ENCODE measurements at places on chromosomes 4 and X. TPM values are rescaled to one million over a fixed set of nuclear protein-coding genes. Genes with fewer than 3 reads are reported as not detected.

DNA sequence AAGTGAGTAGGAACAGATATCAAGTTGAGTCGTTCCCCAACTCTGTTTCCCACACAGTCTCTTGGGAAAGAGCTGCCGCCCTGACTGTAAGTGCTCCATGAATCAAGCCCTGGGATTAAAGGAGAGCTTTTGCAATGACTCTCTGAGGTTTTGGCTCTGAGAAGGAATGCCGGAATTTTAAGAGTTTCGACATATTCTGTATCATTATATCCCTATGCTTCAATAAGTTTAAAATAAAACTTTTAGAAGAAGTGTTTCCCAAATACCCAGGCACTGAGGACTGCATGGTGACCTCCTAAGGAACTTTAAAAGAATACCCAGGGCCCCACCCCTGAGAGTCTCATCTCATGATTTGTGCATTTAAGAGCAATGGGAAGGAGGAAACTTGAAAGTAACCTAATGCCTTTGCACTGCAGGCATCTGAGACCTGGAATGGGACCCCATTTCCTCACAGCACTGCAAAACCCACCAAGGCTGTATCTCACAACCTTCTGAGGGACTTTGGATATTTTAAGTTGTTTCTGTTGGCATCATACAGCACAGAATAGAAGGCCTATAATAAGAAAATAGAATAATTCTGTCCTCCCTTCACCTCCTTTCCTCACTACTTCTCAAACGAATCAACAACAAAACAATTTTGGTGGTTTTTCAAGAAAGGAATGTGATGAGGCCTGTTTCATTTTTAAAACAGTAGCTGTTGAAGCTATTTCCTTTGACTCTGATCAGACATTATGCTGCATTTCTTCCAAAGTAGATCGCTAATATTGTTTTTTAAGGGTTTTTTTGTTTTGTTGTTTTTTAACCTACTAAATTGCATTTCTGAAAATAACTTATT, 121.2 kb downstream of the GASK1B start:
- DNase-seq = peak; percentile 33
- no peaks in the 10 kb centered on the region for H3K36me3 ChIP-seq
- no peak overlapping the region for H3K27ac ChIP-seq
- no peaks in the 10 kb centered on the region for H3K27me3 ChIP-seq

- no peak overlapping the region for H3K4me3 ChIP-seq
- no peaks in the 10 kb centered on the region for H3K27me3 ChIP-seq
- no peak overlapping the region for H3K27ac ChIP-seq
These were observed 4.4 kb upstream of the PGM2 start for GRCh38 chr4:37821953-37822605.

- H3K4me1 ChIP-seq = no peaks in the 10 kb centered on the region
- H3K27ac ChIP-seq = no peak overlapping the region
- H3K27me3 ChIP-seq = peaks cover 14% of the 10 kb centered on the region
- no peaks in the 10 kb centered on the region for H3K36me3 ChIP-seq
- DNase-seq = no peak
These were observed 19.5 kb downstream of the SMPX start for GRCh38 chrX:21738210-21738949.

Gene NLGN4X
- total RNA-seq = 10.0 TPM

DNA sequence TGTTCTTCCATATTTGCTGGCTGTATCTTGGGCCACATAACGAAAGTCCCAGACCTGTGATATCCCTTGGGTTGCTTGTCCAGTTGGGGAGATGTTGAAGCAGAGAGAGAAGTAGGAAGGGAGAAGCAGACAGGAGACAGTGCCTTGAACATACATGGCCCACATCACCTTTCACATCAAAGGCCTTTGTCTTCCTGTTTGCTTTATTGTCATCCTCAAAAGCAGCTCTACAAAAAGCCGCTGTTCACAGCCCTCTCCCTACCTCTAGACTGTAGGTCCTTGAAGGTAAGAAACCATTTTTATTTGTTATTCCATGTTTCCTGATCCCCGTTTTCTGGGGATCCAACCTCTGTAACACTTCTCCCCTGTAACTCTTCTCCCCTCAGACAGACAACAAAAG, 14.9 kb downstream of the USP26 start:
- H3K36me3 ChIP-seq = no peaks in the 10 kb centered on the region
- no peaks in the 10 kb centered on the region for H3K27me3 ChIP-seq
- no peak overlapping the region for H3K4me3 ChIP-seq
- H3K27ac ChIP-seq = no peak overlapping the region
- no peaks in the 10 kb centered on the region for H3K4me1 ChIP-seq
- no peak for DNase-seq

Gene TRIM61
- total RNA-seq = not detected

- no peaks in the 10 kb centered on the region for H3K4me1 ChIP-seq
- no peaks in the 10 kb centered on the region for H3K36me3 ChIP-seq
- no peak for DNase-seq
- no peaks in the 10 kb centered on the region for H3K27me3 ChIP-seq
- no peak overlapping the region for H3K4me3 ChIP-seq
These were observed 58.0 kb upstream of the EGFL6 start for GRCh38 chrX:13511241-13511943.

Gene AVPR2
- total RNA-seq = 5.7 TPM

GRCh38 chrX:129979207-129979920, 3.1 kb upstream of the BCORL1 start:
- H3K27me3 ChIP-seq = no peaks in the 10 kb centered on the region
- H3K4me3 ChIP-seq = no peak overlapping the region
- H3K36me3 ChIP-seq = no peaks in the 10 kb centered on the region

DNA sequence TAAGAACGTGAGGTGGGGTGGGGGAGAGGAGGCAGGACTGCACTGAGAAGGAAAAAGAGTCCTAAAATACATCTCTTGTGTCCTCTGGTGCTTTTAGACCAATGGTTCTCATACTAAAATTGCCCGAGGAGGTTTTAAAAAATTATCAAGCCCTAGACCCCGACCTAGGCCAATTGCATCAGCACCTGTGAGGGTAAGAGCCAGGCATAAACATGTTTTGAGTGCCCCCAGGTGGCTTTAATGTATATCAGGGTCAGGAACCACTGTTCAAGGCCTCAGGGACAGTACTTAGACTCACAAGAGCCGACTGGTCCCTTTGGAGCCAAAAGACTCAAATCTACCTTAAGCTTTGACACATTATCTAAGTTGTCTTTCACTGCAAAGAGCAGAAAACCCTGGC, 37.5 kb upstream of the TMEM150C start:
- no peaks in the 10 kb centered on the region for H3K36me3 ChIP-seq
- H3K4me3 ChIP-seq = no peak overlapping the region
- no peaks in the 10 kb centered on the region for H3K4me1 ChIP-seq
- H3K27me3 ChIP-seq = no peaks in the 10 kb centered on the region
- H3K27ac ChIP-seq = no peak overlapping the region

DNA sequence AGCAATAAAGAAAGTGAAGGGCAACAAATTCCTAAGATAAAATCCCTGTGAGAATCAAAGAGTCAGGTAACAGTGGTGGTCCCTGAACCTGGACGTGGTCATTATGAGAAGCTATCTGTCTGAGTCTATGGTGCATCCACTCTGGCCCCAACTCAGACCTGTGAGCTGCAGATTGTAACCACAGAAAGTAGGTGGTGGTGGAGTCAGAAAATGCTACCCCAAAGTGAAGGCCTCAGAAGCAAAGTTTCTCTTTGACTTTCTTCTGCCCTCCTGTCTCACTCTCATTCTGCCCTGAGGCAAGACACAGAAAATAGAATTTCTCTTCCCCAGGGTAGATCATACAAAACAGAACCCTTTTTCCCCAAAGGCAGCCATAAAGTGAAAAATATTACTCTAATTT, 84.1 kb upstream of the NEIL3 start:
- no peaks in the 10 kb centered on the region for H3K36me3 ChIP-seq
- no peak overlapping the region for H3K27ac ChIP-seq
- no peaks in the 10 kb centered on the region for H3K27me3 ChIP-seq
- H3K4me3 ChIP-seq = no peak overlapping the region

DNA sequence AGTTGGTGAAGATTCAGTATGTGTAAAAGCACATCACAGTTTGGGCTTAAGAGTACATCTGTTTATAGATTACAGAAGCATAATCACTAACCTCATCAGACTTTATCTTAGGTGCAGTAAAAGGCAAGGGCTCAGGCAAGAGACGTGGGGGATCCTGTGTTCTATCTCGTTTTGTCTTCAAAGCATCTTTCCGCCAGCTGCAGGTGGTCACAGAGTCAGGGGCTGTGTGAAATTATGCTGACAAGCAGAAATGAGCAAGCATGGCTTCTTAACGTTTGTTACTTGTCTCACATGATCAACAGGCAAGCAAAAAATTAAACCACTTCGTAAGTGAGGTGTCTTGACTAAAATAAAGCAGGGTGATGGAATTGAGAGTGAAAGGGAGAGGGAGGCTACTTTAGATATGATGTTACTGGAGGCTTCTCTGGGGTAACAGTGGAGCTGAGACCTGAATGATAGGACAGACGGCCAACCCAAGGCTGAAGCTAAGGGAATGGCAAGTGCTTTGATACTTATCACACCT, 1.4 kb upstream of the TEC start:
- H3K36me3 ChIP-seq = no peaks in the 10 kb centered on the region
- no peaks in the 10 kb centered on the region for H3K27me3 ChIP-seq
- H3K27ac ChIP-seq = no peak overlapping the region
- no peak for DNase-seq

DNA sequence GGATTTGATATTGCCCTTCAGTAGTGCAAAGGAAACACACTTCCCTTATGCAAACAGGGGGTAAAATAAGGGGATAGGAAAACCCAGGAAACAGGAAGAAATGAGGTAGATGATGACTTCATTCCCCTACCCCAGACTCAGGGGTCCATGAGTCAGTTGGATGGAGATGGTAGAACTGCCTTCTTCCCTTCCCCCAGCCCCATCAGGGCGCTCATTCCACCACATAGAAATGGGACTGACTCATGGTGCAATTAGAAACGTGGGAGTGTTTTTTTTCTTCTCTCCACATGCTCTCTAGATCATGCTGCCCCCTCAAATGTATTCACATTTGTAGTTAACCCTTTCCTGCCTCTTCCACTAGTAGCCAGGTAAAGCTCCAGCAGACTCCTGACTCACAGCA, 23.1 kb upstream of the ARMCX2 start:
- no peaks in the 10 kb centered on the region for H3K4me1 ChIP-seq
- H3K27me3 ChIP-seq = no peaks in the 10 kb centered on the region
- no peak for DNase-seq
- no peak overlapping the region for H3K27ac ChIP-seq
- no peaks in the 10 kb centered on the region for H3K36me3 ChIP-seq

GRCh38 chr4:90503677-90504076, 376.5 kb downstream of the CCSER1 start:
- H3K4me3 ChIP-seq = no peak overlapping the region
- no peaks in the 10 kb centered on the region for H3K4me1 ChIP-seq
- no peaks in the 10 kb centered on the region for H3K27me3 ChIP-seq
- H3K36me3 ChIP-seq = no peaks in the 10 kb centered on the region
- DNase-seq = no peak

Gene ASMT
- not detected for total RNA-seq

DNA sequence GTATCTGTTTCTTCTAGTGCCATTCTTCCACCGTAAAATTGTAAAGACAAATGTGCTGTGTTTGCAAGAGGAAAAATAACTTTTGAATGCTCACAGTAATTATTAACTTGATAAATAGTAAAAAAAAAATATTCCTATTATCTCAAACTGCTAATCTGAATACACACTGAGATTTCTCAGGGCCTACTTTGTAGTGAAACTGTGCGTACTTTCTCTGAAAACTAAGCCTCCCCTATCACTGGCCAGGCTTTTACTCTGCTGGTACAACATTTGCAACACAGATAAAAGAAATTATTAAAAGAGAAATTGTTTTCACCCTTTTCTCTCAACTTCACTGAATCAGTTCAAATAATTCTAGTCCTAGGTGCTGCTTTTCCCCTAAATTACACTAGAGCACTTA, 137.3 kb downstream of the PRDM5 start:
- H3K4me3 ChIP-seq = no peak overlapping the region
- no peak for DNase-seq
- H3K27ac ChIP-seq = no peak overlapping the region
- no peaks in the 10 kb centered on the region for H3K27me3 ChIP-seq

- no peaks in the 10 kb centered on the region for H3K36me3 ChIP-seq
- H3K4me3 ChIP-seq = no peak overlapping the region
- H3K4me1 ChIP-seq = no peaks in the 10 kb centered on the region
- H3K27ac ChIP-seq = no peak overlapping the region
- no peak for DNase-seq
- no peaks in the 10 kb centered on the region for H3K27me3 ChIP-seq
These were observed 1.4 kb upstream of the EMCN start for GRCh38 chr4:100519205-100519604.

Gene PSAPL1
- total RNA-seq = not detected

- no peaks in the 10 kb centered on the region for H3K4me1 ChIP-seq
- no peak overlapping the region for H3K4me3 ChIP-seq
- no peaks in the 10 kb centered on the region for H3K27me3 ChIP-seq
- DNase-seq = no peak
These were observed 25.6 kb downstream of the RPA4 start for GRCh38 chrX:96909291-96909690.

- H3K27me3 ChIP-seq = no peaks in the 10 kb centered on the region
- no peaks in the 10 kb centered on the region for H3K4me1 ChIP-seq
- no peaks in the 10 kb centered on the region for H3K36me3 ChIP-seq
- H3K27ac ChIP-seq = peak overlapping the region; percentile 91
These were observed 2.1 kb downstream of the BRWD3 start for GRCh38 chrX:80807606-80807991.

DNA sequence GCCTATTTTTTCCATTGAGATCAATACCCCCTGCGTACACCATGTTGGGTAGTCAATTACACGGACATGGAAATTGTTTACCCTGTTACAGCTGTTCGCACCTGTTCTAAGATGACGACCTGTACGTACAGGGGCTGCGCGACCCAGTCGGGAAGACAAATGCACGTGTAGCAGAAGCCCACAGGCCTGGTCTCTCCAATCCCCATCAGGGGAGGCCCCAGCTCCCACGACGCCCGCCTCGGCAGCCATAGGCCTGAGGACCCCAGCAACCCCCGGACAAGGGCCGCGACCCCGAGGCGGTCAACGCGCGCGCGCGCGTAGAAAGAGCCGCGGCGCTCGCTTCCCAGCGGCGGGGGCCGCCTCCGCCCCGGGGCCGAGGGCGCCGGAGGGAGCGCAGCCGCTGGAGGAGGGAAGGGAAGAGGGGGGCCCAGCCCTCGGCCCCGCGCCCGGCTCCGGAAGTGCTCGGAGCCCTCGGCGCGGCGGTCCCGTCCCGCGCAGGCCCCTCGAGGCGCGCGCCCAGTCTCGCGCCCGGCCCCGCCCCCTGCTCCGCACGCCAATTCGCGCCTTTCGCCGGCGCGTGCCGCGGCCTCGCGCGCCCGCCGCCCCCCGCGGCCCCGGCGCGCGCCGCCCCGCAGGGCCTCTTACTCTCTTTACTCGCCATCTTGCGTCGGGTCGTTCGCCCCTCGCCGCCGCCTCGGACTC, 618 bp downstream of the RBBP7 start:
- H3K36me3 ChIP-seq = no peaks in the 10 kb centered on the region
- peaks cover 20% of the 10 kb centered on the region for H3K27me3 ChIP-seq
- peak overlapping the region; percentile 62 for H3K4me3 ChIP-seq
- peak overlapping the region; percentile 96 for H3K27ac ChIP-seq
- no peaks in the 10 kb centered on the region for H3K4me1 ChIP-seq
- no peak for DNase-seq

GRCh38 chr4:53479736-53480525, 102.5 kb downstream of the FIP1L1 start:
- no peaks in the 10 kb centered on the region for H3K36me3 ChIP-seq
- no peak overlapping the region for H3K27ac ChIP-seq
- no peak for DNase-seq
